ENCODE measurements at places on chromosomes 7 and 10.

DNA sequence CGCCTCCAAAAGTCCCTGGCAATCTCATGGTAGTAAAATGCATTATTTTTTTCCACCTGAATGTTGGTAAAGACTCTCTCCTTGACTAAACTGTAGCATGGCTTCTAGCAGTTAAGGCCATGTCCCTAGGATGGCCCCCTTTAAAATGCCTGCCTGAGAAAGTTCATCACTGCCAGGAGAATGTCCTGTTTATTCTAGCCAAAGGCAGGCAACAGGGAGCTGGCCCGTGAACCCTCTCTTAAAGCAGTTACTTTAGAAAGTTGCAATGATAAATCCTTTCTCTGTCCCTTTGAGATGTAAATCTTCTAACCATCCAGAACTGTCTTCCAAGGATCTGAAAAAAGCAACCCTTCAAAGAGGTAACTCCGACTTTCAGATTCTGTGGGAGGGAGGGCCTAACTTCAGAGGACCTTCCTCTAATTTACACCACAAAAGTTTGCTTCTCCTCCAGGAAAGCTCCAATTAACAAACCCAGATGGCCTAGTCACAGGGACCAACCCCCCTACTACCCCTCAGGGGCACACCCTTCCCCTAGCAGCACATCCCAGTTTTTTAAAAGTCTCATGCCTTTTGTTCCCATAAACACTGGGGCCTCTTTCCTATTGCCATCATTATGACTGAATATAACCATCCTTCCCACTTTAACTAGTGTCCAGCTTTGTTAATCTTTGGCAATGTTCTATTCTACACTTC lies 5.5 kb downstream of the DNTT start:
- no peak for DNase-seq

DNA sequence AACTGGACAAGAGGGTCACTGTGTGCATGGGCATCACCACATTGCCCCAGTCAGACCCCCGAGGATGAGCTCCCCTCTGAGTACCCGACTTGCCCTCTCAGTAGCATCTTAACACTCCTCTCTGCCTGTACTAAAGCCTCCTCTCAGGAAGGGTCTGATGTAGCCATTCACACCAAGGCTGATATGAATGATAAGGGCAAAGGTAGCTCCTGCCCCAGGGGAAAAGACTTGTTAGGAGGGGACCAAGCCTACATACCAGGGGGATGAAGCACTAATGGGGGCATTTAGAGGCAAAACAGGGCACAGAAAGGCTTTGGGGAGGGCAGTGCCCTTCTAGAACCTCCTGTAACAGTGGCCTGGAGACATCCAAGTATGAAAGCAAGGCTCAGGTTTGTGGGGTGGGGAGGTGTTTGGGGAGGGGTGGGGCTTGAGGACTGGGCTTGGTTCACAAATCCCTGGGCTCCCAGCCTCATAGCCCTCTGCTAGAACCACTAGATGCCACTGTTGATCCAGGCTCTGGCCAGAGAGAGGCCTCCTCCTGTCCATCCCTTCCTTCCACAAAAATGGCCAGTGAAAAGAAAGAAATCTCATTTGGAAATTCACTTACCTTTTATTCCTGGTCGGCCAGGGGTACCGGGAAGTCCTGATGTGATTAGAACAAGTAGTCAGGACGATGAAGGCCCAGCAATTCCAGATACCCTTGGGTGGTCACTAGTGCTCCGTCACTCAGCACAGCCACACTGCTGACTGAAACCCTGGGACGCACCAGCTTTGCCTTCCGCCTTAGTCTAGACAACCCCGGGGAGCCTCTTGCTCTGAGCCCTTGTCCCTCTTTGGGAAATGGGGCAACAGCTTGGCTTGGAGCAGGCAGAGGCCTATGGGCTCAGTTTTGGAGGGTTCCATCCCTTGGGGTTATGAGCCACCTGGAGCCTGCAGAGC lies 40.3 kb downstream of the COL17A1 start:
- DNase-seq: peak; percentile 70

DNA sequence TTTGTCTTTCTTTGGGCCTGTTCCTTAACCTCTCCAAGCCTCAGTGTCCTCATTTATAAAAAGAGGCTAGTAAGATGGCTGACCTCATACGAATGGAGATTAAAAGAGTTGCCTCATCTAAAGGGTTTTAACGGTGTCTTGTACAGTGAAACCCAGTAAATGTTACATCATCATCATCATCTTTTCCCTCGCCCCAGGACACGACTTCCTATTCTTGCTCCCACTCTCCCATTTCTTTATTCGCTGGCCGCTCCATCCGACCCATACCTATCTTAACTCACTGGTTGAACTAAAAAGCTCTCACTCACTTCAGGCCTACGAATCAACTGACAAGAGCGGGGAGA lies 554 bp downstream of the FRA10AC1 start:
- peak; percentile 46 for DNase-seq

- DNase-seq: peak; percentile 51
These were observed 276.5 kb downstream of the MAGI2 start for GRCh38 chr7:79176859-79177477.

GRCh38 chr7:90618876-90619275 lies 22.8 kb downstream of the CDK14 start:
- DNase-seq: no peak

DNA sequence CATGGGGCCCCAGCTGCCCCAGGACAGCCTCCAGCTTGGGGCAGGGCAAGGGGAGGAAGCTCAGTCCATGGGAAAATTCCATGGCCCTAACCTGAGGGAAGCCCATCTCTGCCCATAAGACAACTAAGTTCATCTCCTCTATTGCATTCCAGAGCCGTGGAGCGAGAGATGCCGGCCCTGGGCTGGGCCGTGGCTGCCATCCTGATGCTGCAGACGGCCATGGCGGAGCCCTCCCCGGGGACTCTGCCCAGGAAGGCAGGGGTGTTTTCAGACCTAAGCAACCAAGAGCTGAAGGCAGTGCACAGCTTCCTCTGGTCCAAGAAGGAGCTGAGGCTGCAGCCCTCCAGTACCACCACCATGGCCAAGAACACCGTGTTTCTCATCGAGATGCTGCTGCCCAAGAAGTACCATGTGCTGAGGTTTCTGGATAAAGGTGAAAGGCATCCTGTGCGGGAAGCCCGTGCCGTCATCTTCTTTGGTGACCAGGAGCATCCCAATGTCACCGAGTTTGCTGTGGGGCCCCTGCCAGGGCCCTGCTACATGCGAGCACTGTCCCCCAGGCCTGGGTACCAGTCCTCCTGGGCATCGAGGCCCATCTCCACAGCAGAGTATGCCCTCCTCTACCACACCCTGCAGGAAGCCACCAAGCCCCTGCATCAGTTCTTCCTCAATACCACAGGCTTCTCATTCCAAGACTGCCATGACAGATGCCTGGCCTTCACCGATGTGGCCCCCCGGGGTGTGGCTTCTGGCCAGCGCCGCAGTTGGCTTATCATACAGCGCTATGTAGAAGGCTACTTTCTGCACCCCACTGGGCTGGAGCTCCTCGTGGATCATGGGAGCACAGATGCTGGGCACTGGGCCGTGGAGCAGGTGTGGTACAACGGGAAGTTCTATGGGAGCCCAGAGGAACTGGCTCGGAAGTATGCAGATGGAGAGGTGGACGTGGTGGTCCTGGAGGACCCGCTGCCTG lies 4.3 kb downstream of the AOC1 start:
- no peak for DNase-seq

DNA sequence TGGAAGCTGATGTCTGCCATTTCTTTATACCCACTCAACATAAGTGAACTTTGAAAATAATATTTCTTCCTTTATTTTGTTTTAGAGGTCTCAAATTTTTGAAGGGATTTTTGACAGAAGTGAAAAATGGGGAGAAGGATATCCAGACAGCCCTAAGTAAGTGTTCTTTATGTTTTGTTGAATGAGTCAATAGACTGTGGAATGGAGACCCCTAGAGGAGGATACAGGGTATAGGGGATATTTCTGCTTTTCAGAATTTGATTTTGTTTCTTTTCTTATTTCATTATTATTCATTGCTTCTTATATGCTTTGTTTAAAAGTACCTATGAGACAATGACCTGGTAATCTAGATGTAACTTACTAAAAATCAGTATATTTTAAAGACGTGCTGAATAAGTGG lies 34.4 kb downstream of the PLEKHA8 start:
- DNase-seq: peak; percentile 55

DNA sequence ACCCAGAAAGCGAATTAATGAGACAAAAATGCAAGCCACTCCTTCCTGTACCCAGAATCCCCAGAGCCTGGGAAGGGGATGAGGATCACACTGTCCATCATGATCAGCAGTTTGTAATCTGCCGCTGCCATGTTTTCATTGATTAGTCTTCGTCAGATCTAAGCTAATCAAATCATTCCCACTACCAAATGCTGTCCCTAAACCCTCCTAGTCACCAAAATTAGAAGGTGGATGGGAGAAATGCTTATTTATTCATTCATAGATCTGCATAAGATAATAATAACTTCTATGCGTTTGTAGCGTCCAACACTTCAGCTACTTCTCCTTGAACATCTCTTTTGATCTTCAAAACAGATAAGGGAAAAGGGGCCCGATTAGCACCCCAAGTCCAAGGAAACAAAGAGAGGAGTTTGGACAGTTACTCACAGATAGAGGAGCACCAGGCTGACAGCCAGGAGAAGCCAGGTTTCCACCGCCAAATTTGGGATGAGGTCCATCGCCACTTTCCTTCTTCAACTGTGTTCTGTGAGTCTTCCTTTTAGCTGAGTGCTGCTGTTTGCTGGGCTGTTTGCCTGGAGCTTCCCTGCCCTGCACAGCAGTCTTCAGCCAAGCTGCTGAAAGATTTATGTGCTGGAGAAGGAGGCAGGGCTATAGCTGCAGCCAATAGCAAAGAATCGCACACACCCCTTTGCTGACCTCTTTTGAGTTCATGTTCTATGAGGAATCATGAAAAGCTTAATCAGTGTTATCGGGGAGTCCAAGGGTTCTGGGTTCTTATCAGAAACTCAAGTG lies at the start of gene CYP3A5:
TSS of gene CYP3A5 (minus strand) at position 597 of the 792 bp plus-strand sequence. CDS start at position 497, 100 bp downstream.
- DNase-seq: no peak

DNA sequence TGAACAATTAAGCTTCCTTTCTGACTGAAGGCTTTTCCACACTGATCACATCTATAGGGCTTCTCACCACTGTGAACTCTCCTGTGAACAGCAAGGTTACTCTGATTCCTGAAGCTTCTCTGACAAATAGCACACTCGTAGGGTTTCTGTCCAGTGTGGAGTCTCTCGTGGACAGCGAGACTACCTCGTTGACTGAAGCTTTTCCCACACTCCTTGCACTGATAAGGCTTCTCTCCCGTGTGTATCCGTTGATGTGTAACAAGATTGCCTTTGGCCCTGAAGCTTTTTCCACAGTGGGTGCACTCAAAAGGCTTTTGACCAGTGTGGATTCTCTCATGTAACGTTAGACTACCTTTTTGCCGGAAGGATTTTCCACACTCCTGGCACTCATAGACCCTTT lies 4.4 kb downstream of the ZNF32 start:
- no peak for DNase-seq

DNA sequence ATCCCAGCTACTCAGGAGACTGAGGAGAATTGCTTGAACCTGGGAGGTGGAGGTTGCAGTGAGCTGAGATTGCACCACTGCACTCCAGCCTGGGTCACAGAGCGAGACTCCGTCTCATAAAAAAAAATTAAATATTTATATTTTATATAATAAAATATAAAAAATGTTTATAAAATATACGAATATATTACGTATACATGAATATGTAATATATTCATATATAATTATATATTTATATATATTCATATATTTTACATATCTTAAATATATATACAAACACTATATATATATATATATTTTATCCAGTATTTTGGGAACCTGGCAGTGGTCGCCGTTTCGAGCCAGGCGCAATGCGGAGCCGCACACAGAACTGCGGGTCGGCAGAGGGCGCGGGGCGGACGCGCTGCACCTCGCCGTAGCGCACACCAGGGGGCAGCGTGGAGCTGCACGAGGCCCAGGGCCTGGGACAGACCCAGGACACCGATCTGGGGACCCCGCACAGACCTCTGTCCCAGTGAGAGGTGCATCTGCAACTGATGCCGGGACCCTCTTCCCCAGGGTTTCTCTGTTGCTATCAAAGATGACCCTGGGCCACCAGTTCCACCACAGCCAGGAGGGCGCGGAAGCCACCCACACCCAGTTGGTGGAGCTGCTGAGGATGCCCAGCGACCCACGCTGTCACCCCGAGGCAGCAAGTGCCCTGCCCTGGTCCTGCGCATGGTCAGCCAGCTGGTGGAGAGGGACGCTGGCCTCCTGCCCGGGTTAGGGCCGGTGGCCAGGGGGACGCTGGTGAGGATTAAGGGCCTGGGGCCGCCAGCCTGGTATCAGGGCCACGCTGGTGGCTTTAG lies 22.7 kb downstream of the AP5Z1 start:
- DNase-seq: no peak

DNA sequence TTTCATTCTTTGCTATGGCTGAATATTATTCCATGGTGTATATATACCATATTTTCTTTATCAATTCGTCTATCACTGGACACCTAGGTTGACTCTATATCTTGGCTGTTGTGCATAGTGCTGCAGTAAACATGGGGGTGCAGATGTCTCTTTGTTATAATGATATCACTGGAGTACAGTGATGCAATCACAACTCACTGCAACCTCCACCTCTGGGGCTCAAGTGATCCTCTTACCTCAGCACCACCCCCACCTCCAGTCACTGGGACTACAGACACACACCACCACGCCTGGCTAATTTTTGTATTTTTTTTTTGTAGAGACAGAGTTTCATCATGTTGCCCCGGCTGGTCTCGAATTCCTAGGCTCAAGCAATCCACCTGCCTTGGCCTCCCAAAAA lies 15.6 kb downstream of the KLHL7 start:
- DNase-seq: no peak

- DNase-seq: no peak
These were observed 31.1 kb downstream of the CAMK2G start for GRCh38 chr10:73843261-73843660.

GRCh38 chr7:112076324-112076723 lies 129.9 kb downstream of the DOCK4 start:
- peak; percentile 13 for DNase-seq

GRCh38 chr7:64551375-64552142 lies 11.3 kb downstream of the ZNF680 start:
- no peak for DNase-seq

- DNase-seq: no peak
These were observed 127.3 kb downstream of the FAM204A start for GRCh38 chr10:118214776-118215175.

- no peak for DNase-seq
These were observed 33.6 kb upstream of the DNMBP start for GRCh38 chr10:100043344-100043743.

DNA sequence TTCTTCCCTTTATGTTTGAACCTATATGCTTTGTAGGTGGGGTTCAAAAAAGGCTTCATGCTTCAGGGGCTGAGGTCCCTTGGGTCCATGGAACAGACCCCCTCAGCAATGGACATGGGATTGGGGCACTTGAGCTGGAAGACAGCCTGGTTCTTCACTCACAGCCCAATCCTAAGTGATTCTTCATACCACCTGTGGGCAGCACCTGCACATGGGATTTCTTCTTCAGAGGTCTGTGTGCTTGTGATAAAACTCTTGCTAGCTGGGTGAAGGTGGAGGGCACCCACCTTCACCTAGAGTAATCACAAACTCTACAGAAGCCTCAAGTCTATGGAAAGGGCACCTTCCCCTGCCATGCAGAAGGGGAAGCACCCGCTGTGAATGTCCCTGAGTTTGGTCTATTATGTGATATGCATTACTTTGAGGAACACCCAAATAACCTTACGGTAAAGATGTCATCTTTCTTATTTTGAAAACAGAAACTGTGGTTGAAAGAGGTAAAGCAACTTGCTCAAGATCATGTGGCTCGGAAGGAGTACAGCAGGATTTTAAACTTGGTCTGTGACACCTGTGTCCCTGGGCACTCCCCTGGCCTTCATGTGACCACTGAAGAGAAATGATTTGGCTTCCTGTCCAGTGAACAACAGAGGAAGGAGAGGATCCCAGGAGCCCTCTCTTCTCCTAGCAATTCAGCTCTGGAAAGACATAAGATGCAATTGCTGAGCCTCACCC lies 469.5 kb upstream of the ZMIZ1 start:
- DNase-seq: no peak

GRCh38 chr10:5710859-5711258 lies 26.2 kb downstream of the TASOR2 start:
- no peak for DNase-seq

Measured in fibroblast of upper back skin (primary cell).